ENCODE measurements at places on chromosomes 6 and 20.

DNA sequence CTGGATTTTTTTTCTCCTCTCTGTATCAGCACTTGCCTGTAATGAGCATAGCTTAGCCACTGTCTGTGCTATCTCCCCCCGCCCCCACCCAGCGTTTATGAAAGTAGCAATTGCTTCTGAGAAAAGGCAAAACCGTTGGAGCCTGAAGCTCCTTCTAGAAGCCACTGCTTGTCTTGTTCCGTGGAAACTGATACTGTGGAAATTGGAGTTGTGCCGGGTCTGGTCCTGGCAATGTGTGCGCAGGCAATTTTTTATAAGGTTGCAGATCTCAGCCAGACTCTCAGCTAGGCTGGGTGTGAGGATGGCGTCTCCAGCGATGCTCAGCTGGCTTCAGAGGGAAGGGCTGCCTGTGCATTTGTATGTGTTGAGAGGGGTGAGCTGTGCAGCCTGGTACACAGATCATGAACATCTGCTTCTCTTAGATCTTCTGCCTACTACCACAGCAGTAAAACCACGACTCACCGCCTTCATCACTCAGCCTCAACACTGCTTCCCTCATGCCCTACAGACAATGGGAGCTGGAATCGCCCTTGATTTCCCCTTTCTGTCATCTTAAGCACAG, 72.4 kb upstream of the GTSF1L start:
- no peak for DNase-seq

GRCh38 chr6:80357674-80358073, 251.2 kb downstream of the BCKDHB start:
- DNase-seq = no peak

- no peak for DNase-seq
These were observed 29.7 kb downstream of the PDRG1 start for GRCh38 chr20:31922181-31922580.

DNA sequence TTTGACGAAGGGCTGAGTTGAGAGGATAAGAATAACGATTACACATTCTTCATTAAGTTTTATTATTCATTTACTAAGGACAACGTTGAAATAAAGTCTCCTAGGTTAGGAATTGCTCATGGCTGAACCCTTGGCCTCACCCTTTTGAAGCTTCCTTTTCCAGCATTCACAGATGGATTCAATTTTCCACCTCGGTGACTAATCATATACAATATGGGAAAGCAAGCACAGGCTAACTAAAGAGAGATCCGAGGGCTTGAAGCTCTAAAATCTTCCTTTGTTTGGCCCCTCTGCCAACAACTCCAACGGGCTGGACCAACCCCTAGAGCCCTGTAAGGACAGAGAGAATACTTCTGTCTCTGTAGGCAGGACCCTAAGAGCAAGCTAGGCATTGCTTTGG, 159.5 kb downstream of the SOD2 start:
- no peak for DNase-seq

GRCh38 chr6:52065621-52066020, 21.8 kb downstream of the PKHD1 start:
- DNase-seq = no peak

- DNase-seq = no peak
These were observed 11.8 kb downstream of the CASS4 start for GRCh38 chr20:56423886-56424285.

- DNase-seq = no peak
These were observed 37.8 kb downstream of the FAM184A start for GRCh38 chr6:119040636-119041035.

- DNase-seq = no peak
These were observed 170.0 kb upstream of the OLIG3 start for GRCh38 chr6:137664183-137664582.

DNA sequence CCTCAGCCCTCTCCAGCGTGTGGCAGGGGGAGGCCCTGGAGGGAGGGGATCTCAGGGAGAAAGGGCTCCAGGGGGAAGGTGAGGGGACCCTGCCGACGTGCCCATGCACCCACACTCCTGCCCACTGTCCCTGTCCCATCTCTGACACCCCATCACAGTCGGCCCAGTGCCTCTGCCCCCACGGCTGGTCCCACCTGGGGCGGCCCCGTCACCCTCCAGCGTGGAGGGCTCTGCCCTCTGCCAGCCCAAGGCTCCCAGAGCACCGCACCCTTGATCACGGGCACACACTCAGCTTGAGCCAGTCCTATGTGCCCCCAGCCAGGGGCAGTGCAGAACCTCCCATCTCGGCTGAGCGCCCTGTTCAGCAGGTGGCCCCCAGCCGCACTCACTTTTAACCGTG, 9.2 kb downstream of the SLC4A11 start:
- no peak for DNase-seq

GRCh38 chr6:102327697-102328225, 934.3 kb downstream of the GRIK2 start:
- DNase-seq = no peak

- DNase-seq = no peak
These were observed 70.9 kb downstream of the IBTK start for GRCh38 chr6:82176616-82177015.

DNA sequence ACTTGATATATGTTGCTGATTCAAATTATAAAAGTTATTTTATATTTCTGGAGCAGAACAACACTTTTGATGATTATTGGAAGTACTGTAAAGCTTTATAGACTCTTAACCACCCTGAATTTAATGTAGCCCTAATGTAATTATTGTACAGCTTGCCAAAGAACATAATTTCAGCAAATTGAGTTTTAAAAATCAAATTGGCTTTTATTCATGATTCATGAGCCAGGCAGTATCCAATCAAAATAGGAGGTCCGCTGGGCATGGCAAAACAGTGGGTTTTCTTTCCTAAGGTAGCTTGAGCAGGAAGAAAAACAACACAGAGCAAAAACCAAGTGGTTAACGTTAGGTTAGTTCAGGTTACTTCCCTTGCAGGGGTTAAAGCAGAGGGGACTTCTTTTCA, 64.8 kb upstream of the MAP7 start:
- DNase-seq = no peak

GRCh38 chr20:19750101-19750606, 7.9 kb upstream of the RIN2 start:
- no peak for DNase-seq

DNA sequence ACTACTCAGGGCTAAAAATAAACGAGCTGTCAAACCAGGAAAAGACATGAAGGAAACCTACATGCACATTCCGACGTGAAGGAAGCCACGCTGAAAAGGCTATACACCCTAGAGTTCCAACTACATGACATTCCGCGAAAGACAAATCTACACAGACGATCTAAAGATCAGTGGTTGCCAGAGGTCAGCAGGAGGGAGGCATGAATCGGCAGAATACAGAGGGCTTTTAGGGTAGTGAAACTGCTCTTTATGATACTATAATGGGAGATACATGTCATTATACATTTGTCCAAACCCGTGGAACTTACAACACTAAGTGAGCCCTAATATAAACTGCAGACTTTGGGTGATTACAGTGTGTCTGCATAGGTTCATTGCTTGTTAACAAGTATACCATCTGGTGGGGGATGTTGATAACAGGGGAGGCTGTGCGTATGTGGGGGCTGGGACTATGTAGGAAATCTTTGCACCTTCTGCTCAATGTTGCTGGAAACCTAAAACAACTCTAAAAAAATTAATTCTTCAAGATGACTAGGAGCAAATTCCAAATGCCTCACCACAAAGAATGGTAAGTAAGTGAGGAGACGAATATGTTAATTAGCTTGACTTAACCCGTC, 132.2 kb upstream of the CDH4 start:
- DNase-seq = no peak

DNA sequence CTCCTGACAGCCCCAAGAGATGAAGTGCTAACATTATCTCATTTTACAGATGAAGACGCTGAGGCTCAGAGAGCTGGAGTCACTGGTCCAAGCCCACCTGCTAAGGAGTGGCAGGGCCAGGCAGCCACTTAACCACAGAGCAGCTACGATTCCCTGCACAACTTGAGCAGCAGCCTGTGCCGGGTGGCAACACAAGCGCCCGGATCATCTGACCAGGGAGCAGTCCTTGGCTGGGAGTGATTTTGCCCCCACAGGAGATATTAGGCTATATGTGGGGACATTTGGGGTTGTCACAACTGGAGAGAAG, 93.2 kb upstream of the PTPN1 start:
- DNase-seq = no peak

DNA sequence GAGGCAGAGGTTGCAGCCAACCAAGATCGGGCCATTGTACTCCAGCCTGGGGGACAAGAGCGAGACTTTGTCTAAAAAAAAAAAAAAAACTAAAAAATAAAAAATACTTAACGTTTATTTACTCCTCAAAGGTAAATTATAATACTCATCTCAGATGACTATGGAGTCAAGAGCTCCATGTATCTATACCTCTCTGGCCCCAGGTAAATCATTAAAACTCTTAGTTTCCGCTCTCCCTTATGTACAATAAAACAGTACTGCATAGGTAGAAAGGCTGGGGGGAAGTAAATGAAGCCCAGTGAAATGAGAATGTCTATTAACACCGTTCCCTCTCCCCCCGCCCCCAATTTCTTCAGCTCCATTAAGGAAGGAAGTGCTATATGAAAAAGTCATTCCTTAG, 1.2 kb downstream of the SRSF12 start:
- no peak for DNase-seq

GRCh38 chr6:69796073-69796641, 653 bp downstream of the LMBRD1 start:
- DNase-seq = peak; percentile 75

GRCh38 chr6:169859978-169860703, 108.7 kb downstream of the ERMARD start:
- no peak for DNase-seq

Data from HT-29 (cell line).